H4 (cell line): ENCODE measurements at places on chromosomes 1 and 21. TPM values are rescaled to one million over a fixed set of nuclear protein-coding genes. Genes with fewer than 3 reads are reported as not detected.

The ASCL5 gene
- total RNA-seq: not detected in 2 replicates

The IL20 gene
- not detected in 2 replicates for total RNA-seq

The LCE3E gene
- not detected in 2 replicates for total RNA-seq

The PEX19 gene
- 71.4 and 80.8 TPM in 2 replicates for total RNA-seq

The FCMR gene
- total RNA-seq: 0.12 and 1.3 TPM in 2 replicates

The LGR6 gene
- 0.29 TPM in 1 of 2 replicates, not detected in the other for total RNA-seq

The CHI3L2 gene
- not detected in 2 replicates for total RNA-seq

The ASB17 gene
- not detected in 2 replicates for total RNA-seq

The SLC16A4 gene
- 85.2 and 91.7 TPM in 2 replicates for total RNA-seq

The GPR3 gene
- 0.23 and 1.1 TPM in 2 replicates for total RNA-seq

The MSH4 gene
- total RNA-seq: not detected in 2 replicates
